ENCODE measurements at places on chromosomes 6 and 20.

DNA sequence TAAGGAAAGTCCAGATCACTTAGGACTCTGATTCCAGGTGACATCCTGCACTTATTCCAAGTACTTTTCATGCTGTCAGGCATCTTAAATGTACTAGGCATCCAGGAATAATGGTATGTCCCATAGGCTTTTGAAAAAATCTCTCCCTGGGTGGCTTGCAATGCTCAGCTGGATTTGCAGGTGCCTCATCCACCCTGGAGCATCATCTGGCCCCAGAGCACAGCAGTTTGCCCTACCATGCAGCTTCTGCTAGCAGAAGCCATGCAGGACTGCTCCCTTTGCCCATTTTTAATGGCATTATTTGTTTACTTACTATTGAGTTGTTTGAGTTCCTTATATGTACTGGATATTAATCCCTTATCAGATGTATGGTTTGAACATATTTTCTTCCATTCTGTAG is 45.2 kb downstream of the DZANK1 start:
- DNase-seq, result no peak

GRCh38 chr6:37942606-37943376 is 123.3 kb downstream of the ZFAND3 start:
- no peak for DNase-seq

- no peak for DNase-seq
Observed at GRCh38 chr20:43238833-43239232, 49.1 kb upstream of the PTPRT start.

GRCh38 chr20:63702751-63703470 is 4.9 kb downstream of the ARFRP1 start:
- DNase-seq, result no peak

- DNase-seq, result no peak
Observed at GRCh38 chr6:167106406-167106805, 16.5 kb upstream of the CCR6 start.

DNA sequence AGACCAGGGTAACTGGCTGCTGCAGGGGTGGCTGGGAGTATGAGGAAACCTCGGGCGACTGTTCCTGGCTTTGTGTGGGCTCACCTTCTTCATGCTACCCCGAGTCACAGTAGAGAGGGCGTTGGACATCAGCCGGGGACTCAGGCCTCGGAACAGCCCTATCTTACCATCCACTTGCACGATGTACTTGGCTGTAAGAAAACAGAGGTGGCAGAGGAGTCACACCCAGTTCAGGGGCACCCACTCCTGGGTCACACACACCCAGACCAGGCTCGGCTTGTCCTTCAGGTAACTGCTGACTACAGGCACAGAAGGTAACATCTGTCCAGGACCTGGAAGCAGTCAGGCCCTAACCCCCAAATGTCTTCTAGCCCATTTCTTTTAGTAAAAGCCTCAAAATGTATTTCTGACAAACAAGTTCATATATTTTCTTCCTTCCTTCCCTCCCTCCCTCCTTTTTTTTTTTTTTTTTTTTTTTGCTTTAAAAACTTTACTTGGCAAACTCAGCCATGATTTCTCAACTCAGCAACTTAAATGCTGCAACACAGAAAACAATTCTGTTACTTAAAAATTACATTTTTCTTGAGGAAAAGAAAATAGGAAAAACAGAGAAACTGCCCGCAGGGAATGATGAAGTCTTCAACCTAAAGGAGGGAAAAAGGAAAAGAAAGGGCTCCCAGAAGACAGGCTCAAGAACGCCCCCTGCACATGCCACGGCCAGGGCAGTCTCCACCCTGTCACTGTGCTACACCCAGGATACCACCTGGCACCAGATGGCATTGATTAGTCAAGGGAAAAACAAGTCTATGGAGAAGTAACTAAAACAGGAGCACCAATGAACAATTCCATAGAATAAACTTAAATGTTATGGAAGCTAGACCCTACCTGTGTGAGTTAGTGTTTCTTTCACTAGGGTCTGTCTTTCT is 7.3 kb downstream of the MTCH1 start:
- DNase-seq, result no peak

DNA sequence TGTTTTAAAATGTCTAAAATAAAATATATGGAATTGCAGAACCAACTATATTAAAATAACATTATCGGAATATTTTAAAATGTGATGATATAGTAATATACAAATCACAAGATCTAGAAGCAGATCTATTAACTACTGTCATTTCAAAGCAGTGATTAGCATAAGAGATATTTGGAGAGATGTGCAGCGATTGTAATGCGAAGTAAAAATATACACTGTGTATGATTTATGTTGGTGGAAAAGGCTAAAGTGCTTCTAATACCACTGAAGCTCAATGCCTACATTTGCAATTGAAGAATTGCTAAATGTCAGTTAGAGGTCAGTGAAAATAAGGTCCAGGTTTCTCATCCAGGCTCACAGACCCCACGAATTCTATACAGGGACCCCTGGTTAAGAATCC is 248.6 kb upstream of the PLN start:
- DNase-seq, result no peak

DNA sequence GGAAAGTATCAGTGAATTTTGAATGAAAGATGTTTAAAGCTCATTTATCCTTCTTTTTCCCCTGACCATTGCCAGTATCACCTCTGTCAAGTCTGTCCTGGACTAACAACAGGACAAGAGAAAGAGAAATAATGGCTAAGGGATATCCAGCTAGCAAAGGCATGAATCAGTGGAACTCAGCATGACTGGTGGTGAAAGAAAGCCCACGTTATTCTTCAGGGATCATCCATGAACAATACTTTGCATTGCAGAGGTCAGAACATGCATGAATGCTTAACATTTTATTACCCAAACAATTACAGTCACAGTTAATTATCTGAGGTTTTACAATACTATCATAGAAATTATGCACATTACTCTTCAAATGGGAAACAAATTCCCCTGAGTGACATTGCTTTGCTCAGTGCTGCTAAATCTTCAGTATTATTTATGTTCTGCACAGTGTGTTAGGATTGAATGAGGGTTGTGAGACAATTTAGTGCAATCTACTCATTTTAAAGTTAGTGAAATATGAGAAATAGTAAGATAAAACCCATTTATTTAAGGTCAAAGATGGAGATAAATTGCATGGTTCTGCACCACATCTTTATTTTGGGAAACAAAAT is 350.7 kb downstream of the KHDRBS2 start:
- DNase-seq, result no peak

- no peak for DNase-seq
Observed at GRCh38 chr20:17872959-17873358, 95.6 kb downstream of the SNX5 start.

DNA sequence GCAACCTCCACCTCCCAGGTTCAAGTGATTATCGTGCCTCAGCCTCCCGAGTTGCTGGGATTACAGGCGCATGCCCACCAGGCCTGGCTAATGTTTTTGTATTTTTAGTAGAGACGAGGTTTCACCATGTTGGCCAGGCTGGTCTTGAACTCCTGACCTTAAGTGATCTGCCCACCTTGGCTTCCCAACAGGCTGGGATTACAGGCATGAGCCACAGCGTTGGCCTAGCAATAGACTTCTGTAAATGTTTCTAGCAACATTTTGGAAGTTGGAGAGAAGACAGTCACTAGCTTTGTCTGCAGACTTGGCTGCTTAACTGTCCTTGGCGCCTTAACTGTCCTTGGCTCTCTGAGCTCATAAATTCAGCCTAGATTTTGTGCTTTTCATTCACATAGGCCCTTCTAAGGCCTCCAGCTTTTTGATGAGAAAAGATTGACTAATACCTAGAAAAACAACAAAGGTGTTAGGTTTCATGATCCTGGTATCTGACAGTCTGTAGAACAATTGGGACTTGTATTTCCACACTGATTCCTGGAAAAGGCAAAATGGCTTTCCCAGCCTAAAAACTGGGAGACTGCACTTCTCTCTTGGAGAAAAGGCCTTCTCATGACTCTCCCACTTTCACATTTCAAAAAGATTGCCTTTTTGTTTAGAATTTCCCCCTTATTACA is 49.7 kb downstream of the OR2B2 start:
- DNase-seq, result no peak

DNA sequence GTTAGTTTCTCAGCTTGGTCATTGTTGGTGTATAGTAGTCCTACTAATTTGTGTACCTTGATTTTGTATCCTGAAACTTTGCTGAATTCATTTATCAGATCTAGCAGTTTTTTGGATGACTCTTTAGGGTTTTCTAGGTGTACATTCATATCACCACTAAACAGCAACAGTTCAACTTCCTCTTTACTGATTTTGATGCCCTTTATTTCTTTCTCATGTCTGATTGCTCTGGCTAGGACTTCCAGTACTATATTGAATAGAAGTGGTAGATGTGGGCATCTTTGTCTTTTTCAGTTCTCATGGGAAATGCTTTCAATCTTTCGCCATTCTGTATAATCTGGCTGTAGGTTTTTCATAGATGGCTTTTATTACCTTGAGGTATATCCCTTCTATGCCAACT is 61.3 kb upstream of the HEY2 start:
- DNase-seq, result no peak

GRCh38 chr6:166443166-166443565 is 60.4 kb upstream of the MPC1 start:
- DNase-seq, result no peak

DNA sequence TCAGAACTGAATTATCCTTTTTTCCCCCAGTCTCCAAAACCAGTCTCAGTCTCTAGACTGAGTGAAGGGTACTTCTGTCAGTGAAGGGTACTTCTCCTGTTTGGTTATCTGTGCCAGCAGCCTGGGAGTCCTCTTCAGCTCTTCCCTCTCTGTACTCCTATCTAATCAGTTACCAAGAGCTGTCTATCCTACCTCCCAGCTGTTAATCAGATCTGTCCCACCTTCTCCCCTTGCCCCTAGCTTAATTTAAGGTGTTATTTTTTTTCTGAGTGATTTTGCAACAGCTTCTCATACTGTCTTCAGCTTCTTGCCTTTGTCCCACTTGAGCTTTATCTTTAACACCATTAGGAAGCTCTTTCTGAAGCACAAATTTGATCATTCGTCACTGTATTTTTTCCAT is 491.9 kb upstream of the SOX4 start:
- no peak for DNase-seq

DNA sequence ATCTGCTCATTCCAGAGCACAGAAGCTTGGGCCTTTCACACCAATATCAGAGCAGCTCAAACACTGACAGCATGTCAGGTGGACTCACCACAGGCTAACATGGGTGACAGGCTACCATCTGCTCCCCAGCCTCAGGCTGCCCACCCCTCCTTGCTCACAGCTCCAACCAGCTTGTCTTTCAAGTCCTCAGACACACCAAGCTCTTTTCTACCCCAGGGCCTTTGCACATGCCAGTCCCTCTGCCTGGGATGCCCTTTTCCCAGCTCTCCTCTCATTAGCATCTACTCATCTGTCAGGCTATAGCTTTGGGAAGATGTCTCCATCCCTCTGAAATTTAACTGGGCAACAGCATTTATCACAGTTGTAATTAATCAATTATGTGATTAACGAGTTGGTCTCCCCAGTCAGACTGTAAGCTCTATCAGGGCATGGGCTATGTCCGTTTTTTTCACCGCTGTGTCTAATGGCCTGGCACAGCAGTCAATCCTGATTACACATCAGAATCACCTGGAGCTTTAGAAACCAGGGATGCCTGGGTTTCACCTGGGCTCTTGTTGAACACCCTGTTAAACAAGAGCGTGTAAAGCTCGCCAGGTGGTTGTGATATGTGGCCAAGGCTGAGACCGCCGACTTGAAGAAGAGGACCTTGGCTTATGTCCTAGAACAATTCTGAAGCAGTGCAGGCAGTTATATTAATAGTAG is 88.9 kb upstream of the MRPS10 start:
- no peak for DNase-seq

GRCh38 chr6:139423037-139423703 is 48.7 kb upstream of the CITED2 start:
- no peak for DNase-seq

DNA sequence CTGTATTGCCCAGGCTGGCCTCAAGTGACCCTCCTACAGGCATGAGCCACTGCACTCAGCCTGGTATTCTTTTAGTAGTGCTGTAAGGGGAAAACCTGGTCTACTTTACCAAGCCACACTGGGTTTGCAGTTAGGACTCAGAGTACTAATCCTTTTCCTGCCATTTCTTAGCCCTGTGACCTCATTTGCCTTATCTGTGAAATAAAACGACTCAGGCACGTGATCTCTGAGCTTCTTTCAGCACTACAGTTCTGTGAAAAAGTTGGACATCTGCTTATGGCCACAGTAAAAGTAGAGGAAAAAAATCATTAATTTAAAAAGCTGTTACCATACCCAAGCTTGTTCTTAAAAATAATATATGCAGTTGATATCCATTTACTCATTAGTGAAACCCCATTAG is 1007.5 kb downstream of the KIF16B start:
- DNase-seq, result no peak

GRCh38 chr20:42628683-42629082 is 561.0 kb downstream of the PTPRT start:
- DNase-seq, result no peak

DNA sequence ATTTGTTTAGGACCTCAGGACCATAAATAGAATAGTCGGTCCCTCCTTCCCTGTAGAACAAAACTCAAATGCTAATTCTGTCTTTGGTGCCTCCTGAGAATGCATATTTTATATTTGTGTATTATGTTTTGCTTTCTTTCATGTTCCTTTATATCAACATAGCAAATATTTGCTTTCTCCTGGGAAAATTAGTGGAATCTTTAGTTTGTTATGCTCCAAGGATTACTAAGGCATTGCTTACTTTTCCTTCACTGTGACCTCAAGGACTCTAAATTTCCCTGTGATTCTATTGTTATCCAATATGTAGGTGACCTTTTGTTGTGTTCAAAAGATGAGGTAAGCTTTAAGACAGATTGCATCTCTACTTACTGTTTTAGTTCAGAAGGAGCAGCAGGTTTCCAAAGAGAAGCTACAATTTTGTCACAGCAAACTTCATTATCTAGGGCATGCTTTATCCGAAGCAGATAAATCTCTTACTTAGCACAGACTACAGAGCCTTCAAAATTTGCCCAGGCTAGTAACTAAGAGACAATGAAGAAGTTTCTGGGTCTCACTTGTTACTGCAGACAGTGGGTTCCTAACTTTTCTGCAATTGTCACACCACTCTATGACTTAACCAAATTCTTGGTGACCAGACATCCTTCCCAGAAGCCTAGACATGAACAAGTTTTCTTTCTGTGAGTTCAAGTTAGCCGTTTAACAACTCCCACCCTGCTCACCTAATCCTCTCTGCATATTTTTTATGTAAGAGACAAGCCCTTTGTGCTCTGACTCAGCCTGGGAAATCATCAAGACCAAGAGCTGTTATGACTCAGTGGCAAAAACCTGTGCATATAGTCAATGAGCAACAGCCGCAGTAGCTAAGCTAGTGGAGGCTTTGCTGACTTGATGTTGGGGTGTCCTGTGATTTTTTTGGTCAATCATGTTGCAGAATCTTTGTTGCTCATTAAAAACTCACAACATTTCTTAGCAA is 378.8 kb downstream of the QKI start:
- peak; percentile 59 for DNase-seq

DNA sequence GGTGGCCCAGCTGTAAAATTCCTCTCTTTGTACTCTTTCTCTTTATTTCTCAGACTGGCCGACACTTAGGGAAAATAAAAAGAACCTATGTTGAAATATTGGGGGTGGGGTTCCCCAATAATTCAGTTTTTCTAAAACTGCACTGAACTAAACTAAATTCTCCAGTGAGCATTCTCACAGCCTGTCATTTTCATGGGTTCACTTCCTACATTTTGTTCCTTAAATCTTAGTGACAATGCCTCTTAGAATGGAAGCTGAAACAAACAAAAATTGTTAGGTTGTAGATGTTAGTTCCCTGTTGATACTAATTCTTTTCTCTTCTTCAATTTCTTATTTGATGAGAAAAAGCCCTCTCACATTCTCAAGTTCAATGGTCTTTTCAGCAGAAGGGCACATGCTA is 35.8 kb upstream of the IFNGR1 start:
- no peak for DNase-seq

- DNase-seq, result no peak
Observed at GRCh38 chr6:83985308-83985713, 48.3 kb upstream of the MRAP2 start.

GRCh38 chr20:38207621-38208020 is 42.6 kb upstream of the TGM2 start:
- no peak for DNase-seq
